ENCODE measurements at places on chromosomes 1 and 21. TPM values are rescaled to one million over a fixed set of nuclear protein-coding genes. Genes with fewer than 3 reads are reported as not detected.

Gene HMGCL
- 18.5 TPM for total RNA-seq

Gene PRSS38
- total RNA-seq: not detected

Gene AVPR1B
- not detected for total RNA-seq

Gene MORC3
- total RNA-seq: 43.8 TPM

Gene FALEC
- not detected for total RNA-seq

Gene OR11L1
- not detected for total RNA-seq

Gene KCNT2
- total RNA-seq: 0.14 TPM

Gene LHX8
- not detected for total RNA-seq

Gene UBXN10
- not detected for total RNA-seq

Gene PRR9
- 0.22 TPM for total RNA-seq

Gene CLDN17
- total RNA-seq: not detected

Gene HSD3B2
- total RNA-seq: not detected

Gene FAM131C
- not detected for total RNA-seq

Gene KCNJ10
- not detected for total RNA-seq

All from placental pericyte (primary cell).